ENCODE measurements at places on chromosomes 7 and 10.
A peak's percentile ranks its signal among the peaks of the same experiment; 100 is the strongest.

- no peak for DNase-seq
Observed at GRCh38 chr7:171912-172515, 20.4 kb upstream of the FAM20C start.

GRCh38 chr7:78140109-78140508, 341.5 kb downstream of the PHTF2 start:
- DNase-seq = no peak

DNA sequence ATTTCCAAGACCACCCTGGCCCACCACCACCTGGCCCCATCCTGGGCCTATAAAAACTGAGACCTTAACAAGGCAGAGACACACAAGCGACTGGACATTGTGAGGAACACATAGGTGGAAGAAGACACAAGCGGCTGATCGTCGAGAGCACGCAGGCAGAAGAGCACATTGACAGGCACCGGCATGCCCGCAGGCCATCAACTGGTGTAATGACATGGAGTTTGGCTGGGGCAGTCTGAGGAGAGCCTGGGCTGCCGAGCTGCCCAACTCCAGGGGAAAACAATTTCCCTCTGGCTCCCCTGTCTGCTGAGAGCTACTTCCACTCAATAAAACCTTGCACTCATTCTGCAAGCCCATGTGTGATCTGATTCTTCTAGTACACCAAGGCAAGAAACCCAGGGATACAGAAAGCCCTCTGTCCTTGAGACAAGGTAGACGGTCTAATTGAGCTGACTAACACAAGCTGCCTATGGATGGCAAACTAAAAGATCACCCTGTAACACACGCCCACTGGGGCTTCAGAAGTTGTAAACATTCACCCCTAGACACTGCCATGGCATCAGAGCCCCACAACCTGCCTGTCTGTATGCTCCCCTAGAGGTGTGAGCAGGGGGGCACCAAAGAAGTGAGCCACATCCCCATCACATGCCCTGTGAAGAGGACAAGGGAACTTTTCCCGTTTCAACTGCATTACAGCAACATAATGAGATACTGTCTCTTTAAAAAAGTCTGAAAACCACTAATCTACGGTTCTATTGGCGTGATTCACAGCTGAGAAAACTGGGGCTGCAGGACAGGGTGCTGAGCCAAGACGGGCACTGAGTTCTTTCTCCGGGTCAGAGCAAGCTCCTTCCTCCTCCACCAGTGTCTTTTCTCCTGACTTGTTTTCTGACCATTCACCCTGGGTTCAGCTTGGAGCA, 18.5 kb upstream of the TNS3 start:
- no peak for DNase-seq

- no peak for DNase-seq
Observed at GRCh38 chr7:72020311-72020710, 391.8 kb downstream of the CALN1 start.

- DNase-seq = no peak
Observed at GRCh38 chr10:69839696-69840345, 38.1 kb downstream of the COL13A1 start.

DNA sequence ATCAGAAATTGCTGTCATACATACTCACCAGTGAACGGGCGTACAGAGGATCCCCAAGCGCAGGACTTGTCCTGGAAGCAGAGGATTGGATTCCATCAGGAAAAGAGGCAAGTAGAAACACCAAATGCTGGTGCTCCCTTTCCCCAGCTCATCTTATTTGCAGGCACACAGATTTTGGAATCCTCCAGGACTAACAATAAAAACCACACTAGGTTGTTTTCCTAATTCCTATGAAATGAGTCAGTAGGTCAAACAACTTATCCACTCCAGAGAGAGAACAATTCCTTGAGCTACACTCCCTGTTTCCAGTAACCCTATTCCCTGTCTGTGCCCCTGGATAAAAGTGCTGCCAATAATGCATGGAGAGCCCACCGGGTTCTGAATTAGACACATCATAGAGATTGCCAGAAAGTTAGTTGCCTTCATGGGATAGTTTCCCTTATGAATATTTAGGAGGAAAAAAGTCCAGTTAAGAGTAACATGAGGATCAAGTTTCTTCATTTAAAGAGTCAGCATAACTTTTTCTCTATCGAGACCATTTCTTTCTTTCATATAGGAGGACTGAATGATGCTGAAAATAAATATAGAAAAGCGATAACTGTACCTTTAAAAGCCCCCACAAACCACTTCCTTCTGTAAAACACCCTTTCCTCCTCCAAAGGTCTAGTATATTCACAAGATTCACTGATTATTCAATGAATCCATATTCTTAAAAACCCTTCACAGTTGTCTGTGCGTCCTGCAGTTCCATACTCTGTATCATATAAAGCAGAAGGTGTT, 178.3 kb upstream of the KLF14 start:
- peak; percentile 66 for DNase-seq

GRCh38 chr7:132078891-132079735, 497.2 kb downstream of the PLXNA4 start:
- no peak for DNase-seq

DNA sequence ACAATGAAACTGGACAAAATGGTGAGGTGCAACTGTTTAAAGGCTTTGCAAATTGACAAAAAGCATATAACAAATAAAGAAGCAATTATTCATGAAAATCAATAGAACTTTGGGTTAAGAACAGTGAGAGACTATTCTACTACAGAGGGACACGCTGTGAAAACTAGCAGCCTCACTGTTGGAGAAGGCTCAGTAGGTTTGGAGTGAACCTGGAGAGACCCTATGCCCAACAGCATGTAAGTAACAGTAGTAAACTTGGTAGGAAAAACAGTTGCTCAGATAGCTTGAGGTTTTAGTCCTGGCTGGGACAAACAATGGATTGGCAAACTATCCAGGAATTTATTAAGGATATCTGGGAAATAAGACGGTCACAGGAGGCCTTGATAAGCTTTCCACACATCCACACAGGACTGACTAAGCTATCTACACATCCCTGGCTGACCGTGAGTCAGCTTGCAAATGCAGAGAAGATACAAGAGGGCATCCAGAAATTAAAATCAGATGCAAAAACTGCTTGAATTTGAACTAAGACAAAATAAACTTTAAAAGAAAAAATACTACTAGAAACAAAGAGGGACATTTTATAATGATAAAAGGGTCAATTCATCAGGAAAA, 15.9 kb downstream of the FAM149B1 start:
- DNase-seq = no peak

DNA sequence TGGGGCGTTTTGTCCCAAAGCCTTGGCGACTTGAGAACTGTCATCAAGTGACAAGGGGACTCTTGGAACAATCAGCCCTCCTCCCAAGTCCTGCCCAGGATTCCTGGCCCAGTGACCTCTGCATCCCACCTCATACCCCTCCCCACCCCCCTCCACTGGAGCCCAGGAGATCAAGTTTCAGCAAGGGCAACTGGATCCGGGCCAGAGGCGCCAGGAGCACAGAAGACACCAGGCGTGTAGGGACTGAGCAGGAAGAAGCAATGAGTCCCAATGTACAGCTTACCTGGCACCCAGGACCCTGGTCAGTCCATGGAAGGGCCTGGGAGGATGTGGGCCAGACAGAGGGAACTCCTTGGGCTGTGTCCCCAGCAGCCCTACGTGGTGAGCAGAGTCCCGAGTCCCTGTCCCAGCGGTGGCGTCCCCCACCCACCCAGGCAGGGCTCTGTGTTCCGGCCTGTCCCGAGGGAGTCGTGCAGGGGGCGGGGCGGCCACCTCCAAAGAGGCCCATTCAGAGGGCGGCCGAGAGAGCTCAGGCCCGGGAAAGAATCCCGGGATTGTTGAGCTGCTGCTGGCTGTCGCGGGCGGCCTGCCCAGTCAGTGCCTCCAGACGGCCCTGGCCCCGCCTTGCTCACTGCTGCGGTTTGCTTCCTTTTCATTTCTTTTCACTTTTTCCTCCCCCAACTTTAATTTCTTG, 254.1 kb downstream of the TNS3 start:
- peak; percentile 42 for DNase-seq

DNA sequence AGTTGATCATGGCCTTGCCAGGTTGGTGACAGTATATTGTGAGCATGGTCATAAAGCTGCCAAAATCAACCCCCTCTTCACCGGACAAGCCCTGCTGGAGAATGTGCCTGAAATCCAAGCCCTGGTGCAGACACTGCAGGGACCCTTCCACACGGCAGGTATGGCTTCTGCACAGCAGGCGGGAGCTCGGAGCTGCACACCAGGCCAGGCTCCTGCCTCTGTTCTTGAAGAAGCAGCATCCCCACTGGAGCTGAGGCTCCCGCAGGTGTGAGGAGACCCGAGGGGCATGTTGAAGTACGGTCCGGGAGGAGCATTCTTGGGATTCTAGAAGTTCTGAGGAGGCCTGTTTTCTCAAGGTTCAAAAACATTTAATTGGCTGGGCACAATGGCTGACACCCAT, 12.7 kb downstream of the DHTKD1 start:
- DNase-seq = no peak

- no peak for DNase-seq
Observed at GRCh38 chr10:1600861-1601260, 136.5 kb downstream of the ADARB2 start.

DNA sequence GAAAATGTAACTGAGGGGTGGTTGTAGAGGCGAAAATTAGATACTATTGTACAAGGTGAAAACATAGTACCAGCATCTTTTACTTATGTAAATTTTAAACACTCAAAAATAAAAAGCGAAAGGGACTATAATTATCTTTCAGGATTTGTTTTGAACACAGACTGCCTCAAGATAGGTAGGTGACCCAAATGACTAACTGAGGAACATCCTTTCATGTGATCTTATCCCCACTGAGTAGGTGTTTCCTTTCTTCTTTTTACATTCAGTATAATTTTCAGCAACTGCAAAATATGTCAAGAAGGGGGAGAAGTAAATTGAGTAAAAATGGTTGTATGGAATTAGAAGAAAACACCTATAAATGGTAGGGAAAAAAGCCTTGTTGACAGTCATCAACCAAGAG, 236.7 kb downstream of the PHF14 start:
- DNase-seq = no peak

GRCh38 chr7:16409777-16410176, 11.6 kb downstream of the CRPPA start:
- DNase-seq = no peak

GRCh38 chr10:61847640-61848039, 53.9 kb upstream of the ARID5B start:
- DNase-seq = no peak
